SK-N-SH treated with all-trans-retinoic acid at 6 μM for 48 hours (cell line): ENCODE measurements at places on chromosomes 11 and 22.
A peak's percentile ranks its signal among the peaks of the same experiment; 100 is the strongest.

DNA sequence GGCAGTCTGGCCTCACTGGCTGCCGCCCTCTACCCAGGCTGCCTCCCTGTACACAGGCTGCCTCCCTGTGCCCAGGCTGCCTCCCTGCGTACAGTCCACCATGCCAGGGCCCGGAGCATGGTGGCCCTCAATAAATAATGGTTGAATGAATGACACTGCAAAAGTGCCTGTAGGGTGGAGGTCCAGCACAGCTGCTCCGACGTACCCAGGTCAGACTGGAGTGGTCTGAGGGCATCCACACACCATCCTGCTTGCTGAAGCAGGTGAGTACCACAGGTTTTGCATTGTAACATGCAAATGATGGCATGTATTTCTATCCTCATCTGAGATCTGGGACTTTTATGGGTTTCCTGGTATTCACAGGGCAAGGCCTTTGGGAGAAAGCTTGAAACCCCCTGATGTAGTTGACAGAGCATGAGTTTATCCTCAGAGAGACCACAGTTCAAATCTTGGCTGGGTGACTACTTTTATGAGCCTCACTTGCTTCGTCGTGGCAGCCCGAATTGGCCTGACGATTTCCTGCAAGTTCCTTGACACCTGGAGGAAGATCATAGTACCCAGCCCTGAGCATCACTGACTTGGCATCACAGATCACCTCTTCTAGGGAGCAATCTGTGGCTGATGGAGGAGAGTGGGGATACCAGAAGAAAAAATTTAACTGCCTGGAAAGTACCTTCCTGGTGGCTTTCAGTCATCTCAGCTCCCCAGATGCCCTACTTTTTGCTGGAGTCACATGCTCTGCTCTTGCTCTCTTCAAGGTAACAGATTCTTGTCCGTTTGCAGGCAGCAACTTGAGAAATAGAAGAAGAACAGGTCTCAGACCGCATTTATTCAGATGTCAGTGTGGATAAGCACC is 16.0 kb upstream of the CYB5R3 start:
- no peak for ATAC-seq

- peak; percentile 70 for ATAC-seq
Observed at GRCh38 chr11:26841818-26842473, 120.1 kb upstream of the SLC5A12 start.

DNA sequence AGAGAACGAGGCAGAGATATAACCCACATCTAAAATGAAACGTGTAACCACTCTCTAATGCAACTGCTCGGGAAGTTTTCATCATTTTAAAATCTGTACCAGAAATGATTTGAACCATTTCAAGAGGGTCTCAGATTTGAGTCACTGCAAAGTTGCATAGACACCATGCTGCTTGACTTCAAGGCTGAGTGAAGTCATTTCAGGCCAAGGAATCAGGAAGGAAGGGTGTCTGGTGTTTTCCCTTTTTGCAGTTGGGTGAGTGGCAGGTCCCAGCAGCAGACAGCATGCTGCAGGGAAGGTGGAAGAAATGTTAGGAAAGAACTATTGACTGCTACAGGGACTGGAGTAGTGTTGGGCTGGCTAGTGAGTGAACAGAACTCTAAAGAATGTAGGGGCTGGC is 16.5 kb downstream of the TANGO2 start:
- ATAC-seq: no peak

GRCh38 chr11:117089685-117090084 is 8.5 kb downstream of the SIK3 start:
- no peak for ATAC-seq

GRCh38 chr22:41106122-41106968 is 14.0 kb downstream of the EP300 start:
- ATAC-seq: no peak

GRCh38 chr11:14242187-14242586 is 116.8 kb downstream of the RRAS2 start:
- no peak for ATAC-seq

- no peak for ATAC-seq
Observed at GRCh38 chr11:12524865-12525264, 147.5 kb downstream of the PARVA start.

DNA sequence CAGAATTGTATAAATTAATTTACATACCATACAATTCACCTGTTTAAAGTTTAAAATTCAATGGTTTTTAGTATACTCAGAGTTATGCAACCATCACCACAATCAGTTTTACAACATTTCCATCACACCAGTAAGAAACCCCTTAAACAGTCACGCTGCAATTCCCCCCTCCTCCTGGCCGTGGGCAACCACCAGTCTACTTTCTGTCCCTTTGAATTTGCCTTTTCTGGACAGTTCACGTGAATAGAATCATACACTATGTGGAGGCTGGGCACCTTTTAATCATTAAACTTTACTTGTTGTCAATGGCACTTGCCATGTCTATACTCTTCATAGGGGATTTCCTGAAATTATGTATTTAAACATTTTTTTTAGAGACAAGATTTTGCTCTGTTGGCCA is 20.1 kb upstream of the SWAP70 start:
- no peak for ATAC-seq

- ATAC-seq: peak; percentile 95
Observed at GRCh38 chr11:125433454-125434121, 62.5 kb downstream of the FEZ1 start.

GRCh38 chr11:103927535-103927934 is 108.9 kb upstream of the DDI1 start:
- ATAC-seq: peak; percentile 74

GRCh38 chr11:13962562-13963168 is at the start of gene SPON1:
SPON1 (plus strand) TSS chr11:13962723; CDS start chr11:13962905, 182 bp downstream.
- ATAC-seq: peak; percentile 60

DNA sequence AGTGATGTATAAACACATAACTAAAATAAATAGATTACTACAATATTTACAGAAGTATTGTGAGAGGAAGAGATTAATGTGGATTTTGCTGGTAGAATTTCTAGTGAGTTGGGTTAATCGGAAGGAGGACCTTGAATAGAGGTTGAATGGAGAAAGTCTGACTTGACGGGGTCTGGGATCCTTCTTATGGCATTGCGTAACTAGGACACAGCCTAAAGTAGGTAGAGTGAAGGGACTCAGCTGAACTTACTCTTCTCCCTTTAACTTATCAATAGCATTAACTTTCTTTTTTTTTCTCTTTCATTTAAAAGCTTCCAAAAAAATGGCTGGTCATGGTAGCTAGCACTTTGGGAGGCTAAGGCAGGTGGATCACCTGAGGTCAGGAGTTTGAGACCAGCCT is 139.2 kb downstream of the HIPK3 start:
- ATAC-seq: no peak

- no peak for ATAC-seq
Observed at GRCh38 chr11:121383716-121384115, 68.4 kb upstream of the SORL1 start.

DNA sequence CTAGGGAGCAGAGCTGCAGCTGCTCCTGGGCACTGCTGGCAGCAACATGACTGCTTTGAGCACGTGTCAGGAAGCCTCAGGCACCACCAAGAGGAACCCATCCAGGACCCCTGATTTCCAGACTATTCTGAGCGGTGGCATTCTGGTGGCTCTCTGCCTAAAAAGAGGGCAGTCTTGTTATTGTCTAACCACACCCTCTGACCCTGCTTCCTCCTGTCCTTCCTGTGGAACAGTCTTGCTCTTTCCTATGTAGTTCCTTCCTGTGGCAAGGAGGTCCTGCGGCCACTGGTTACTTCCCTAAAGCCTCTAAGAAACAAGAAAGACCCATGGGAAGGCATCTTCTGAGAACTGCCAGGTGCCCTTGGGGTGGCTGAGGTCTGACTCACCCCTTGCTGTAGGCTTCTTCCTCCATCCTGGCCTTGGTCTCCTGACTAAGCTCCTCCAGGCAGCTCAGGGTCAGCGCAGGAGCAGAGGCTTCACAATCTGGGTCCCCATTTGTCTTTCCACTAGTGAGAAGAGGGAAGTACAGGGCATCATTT is 13.1 kb upstream of the LYVE1 start:
- no peak for ATAC-seq

GRCh38 chr11:131422496-131422895 is 52.1 kb downstream of the NTM start:
- ATAC-seq: no peak

- ATAC-seq: no peak
Observed at GRCh38 chr11:11119917-11120316, 233.1 kb downstream of the CSNK2A3 start.

DNA sequence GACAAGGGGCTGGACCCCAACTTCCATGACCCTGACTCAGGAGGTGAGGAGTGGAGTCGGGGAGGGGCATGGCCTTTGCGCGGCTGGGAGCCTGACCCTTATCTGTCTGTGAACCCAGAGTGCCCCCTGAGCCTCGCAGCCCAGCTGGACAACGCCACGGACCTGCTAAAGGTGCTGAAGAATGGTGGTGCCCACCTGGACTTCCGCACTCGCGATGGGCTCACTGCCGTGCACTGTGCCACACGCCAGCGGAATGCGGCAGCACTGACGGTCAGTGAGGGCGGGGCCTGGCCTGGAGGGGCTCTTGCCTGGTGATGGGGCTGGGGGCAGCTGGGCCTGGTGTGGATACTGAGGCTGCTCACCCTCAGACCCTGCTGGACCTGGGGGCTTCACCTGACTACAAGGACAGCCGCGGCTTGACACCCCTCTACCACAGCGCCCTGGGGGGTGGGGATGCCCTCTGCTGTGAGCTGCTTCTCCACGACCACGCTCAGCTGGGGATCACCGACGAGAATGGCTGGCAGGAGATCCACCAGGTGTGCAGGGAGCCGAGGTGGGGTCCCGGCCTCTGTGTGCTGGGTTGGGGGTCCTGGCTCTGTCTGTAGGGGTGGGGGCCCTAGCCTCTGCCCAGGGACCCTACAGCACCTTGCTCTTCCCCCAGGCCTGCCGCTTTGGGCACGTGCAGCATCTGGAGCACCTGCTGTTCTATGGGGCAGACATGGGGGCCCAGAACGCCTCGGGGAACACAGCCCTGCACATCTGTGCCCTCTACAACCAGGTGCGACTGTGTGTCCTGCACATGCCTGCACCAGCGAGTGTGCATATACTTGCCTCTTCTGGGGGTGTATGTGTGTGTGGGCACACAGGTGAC is 6.3 kb downstream of the SHANK3 start:
- ATAC-seq: no peak

DNA sequence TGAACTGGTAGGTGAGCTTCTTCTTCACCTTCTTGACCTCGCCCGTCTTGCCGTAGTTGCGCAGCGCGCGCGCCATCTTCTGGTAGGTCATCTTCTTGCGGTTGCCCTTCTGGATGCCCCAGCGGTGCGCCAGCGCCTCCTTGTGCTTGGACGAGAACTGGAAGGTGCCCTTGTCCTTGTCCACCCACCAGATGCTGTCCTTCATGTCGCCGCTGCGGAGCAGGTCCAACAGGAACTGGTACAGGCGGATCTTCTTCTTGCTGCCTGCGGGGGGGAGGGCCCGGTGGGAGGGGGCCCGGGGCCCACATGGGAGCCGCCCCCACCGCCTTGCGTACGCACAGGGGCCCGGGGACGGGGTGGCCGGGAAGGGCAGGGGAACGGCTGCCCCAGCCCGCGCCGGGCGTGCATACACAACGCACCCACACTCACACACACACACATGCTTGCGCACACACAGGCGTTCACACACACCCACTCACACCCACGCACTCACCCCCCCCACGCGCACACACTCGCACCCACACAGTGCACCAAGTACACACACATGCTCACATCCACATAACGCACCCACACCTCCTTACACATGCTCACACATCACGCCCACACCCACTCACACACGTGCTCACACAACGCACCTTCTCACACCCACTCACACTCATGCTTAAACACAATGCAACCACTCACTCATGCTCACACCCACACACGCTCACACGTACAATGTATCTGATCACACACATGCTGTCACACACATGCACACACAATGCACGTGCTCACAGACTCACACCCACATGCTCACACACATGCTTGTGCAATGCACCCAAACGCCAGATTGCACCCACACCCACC is 3.0 kb upstream of the MYBPC3 start:
- peak; percentile 95 for ATAC-seq

GRCh38 chr11:102447193-102447592 is 5.4 kb downstream of the TMEM123 start:
- ATAC-seq: no peak

DNA sequence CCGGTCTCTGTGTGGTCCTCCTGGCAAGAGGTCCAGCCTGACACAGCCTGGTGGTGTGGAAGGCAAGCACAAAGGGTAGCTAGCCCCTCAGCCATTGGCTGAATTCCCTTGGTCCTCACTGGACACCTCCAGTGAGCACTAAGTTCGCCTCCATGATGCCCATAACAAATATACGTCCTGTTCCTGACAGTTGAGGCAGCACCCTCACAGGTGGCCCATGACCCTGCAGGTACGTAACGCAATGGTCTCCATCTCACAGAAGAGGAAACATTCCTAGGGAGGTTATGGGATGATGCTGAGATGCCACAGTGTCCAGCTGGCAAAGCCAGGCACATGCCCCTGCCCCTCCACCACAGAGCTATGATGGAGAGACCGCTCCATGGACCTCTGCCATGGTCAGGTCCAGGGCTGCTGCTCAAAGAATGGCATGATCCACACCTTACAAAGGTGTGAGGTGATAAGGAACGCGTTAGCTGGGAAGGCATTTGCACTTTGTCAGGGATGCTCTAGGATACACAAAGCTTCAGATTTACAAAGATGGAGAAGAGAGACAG is 1.4 kb upstream of the GNAZ start:
- no peak for ATAC-seq

DNA sequence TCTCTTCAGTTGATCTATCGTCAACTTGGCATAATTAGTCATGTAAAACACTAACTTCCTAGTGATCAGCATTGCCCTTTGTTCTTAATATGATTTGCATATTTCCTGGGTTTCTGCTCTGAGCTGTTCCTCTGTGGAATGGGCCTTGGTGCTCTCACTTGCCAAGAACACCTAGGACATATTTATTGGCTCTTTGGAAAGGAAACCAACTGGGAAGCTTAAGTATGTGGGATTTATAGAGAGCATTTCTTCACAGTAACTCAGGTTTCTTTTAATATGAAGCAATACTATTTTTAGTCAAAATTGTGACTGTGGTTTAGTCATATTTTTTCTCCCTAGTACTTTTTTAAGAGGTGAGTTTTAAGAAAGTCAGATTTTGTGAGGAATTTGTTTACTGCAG is 28.8 kb downstream of the FAT3 start:
- no peak for ATAC-seq

DNA sequence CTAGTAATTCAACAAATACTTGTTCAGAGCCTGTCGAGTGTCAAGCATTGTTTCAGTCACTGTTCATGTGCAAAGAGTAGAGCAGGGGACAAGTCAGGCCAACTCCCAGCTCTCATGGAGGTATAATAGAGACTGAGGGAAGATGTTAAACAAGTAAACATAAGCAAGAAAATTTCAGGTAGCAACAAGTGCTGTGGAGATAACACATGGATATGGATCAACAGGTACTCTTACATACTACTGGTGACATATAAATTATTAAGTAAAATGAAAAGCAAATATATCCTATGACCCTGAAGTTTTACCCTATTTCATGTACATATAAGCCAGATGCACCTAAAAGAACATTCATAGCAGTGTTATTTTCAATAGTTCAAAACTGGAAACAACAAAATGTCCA is 42.7 kb downstream of the SIK2 start:
- ATAC-seq: no peak

DNA sequence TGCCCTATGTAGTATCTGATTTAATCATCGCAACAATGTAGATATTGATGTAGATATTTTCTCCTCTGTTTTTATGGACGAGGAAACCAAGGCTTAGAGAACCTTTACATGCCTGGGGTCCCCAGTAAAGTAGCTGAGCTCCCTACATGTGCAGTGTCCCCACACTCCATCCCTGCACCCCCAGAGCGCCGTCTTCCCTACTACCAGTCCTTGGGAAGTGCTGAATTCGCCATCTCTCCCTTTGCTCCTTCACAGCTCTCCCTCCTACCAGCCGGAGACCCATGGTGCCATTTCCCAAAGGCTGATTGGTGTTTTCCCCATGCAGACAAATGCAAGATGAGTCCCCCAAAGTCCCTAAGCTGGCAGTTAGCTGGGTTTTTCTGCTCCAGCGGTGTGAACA is 86.0 kb downstream of the CEP164 start:
- ATAC-seq: no peak
